ENCODE measurements at places on chromosomes 1 and 21.

- H3K27me3 ChIP-seq: no peaks in the 10 kb centered on the region
- H3K4me3 ChIP-seq: peak overlapping the region; percentile 84
- H3K4me1 ChIP-seq: peaks cover 51% of the 10 kb centered on the region
- DNase-seq: no peak
Measured at GRCh38 chr1:241638099-241638682, 2.0 kb downstream of the CHML start.

- H3K27ac ChIP-seq: no peak overlapping the region
- no peak for DNase-seq
- no peaks in the 10 kb centered on the region for H3K36me3 ChIP-seq
- no peaks in the 10 kb centered on the region for H3K4me1 ChIP-seq
- H3K27me3 ChIP-seq: peaks cover 24% of the 10 kb centered on the region
- H3K4me3 ChIP-seq: no peak overlapping the region
Measured at GRCh38 chr1:17149771-17150170, 30.5 kb upstream of the PADI2 start.

GRCh38 chr1:32998064-32998463, 33.5 kb upstream of the RNF19B start:
- H3K27me3 ChIP-seq: no peaks in the 10 kb centered on the region
- DNase-seq: no peak
- H3K4me3 ChIP-seq: peak overlapping the region; percentile 25

DNA sequence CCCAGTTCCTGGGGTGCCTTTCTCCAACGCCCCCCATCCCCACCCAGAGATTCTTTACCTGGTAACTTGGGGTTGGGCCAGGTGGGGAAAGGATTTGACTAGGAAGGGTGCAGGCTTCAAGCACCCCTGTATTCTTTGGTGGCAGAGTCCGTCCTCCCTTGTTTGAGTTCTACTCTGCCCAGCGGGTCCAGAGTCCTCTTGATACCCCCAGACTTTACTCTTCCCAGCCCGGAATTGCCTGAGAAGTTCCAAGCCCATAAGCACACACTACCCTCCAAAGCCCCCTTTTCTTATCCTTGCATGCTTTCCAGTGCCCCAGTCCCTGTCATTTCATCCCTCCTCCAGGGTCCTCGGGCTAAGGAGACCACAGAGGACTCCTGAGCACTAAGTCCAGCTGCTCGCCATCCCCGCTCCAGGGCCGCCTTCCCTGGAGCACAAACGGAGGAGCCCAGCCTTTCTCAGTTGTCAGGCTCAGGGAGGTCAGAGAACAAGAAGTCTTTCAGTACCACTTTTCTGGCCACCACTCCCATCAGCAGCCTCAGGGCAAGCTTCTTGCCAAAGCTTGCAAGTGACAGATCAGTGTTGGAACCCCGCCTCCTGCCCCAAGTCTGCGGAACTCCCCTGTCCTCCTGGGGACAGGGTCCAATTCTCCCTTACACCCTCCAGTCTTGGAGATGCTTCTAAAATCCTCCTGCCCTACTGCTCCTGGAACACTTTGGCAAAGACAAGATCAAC, 12.2 kb downstream of the SLC45A3 start:
- H3K4me1 ChIP-seq: no peaks in the 10 kb centered on the region
- no peaks in the 10 kb centered on the region for H3K36me3 ChIP-seq
- no peak overlapping the region for H3K4me3 ChIP-seq

GRCh38 chr1:224503161-224504118, 68.8 kb upstream of the WDR26 start:
- H3K27me3 ChIP-seq: peaks cover 1% of the 10 kb centered on the region
- peaks cover 47% of the 10 kb centered on the region for H3K4me1 ChIP-seq
- H3K27ac ChIP-seq: no peak overlapping the region
- H3K36me3 ChIP-seq: no peaks in the 10 kb centered on the region

DNA sequence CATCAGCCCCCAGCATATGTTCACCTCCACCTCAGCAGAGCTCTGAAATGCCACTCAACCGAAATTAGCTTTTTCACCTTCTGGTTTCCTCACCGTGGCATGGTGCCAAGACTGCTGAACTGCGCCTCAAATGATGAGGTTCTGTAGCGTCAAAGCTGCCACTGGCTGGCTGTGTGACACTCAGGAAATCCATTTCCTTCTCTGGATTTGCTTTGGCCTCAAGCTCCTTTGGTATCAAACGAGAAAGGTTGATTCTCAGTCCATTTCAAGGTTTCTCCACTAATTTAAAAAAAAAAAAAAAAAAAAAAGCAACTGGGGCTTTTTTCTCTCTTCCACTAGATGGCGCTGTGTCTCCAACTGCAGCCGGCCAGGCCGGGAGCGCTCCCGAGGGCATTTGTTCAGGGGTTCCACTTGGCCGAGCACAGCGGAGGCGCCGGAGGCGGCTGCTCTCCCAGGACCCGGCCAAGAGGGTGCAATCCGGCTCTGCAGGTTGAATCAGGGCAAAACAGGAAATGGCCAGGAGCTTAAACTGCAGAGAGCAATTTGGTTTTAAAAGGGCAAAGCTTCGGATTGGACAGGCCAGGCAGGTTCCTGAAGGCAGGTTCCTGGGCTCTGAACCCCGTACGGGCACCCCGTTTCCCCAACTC, 26.5 kb upstream of the PLA2G2C start:
- no peaks in the 10 kb centered on the region for H3K36me3 ChIP-seq
- DNase-seq: peak; percentile 42
- H3K27ac ChIP-seq: no peak overlapping the region
- H3K27me3 ChIP-seq: peaks cover 44% of the 10 kb centered on the region

DNA sequence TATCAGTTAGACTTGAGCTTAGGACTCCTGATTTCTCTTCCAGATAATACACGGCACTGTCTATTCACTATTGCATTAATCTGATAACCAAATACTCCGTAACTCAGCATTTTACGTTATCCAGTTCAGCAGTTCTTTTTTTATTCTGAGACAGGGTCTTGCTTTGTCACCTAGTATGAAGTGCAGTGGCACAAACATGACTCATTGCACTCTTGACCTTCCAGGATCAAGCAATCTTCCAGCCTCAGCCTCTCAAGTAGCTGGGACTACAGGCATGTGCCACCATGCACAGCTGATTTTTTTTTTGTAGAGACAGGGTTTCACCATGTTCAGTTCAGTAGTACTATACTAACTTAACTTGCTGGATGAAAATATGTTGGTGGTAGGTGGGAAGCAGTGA, 156.4 kb downstream of the PATJ start:
- no peaks in the 10 kb centered on the region for H3K4me1 ChIP-seq
- DNase-seq: no peak
- peaks cover 6% of the 10 kb centered on the region for H3K36me3 ChIP-seq
- H3K27ac ChIP-seq: no peak overlapping the region
- H3K27me3 ChIP-seq: no peaks in the 10 kb centered on the region

DNA sequence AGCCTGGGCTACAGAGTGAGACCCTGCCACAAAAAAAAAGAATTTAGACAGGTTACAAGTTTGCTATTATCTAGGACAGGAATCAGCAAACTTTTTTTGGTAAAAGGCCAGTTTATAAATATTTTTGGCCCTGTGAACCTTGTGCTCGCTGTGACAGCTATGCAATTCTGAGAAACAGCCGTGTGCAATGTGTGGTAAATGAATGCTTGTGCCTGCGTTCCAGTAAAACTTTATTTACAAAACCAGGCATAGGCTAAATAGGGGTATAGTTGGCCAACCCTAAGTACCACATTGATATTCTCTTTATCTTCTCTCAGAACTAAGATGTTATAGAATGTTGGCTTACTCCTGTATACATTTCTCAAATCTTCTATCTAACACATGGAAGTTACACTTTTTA, 24.3 kb downstream of the FBXO28 start:
- H3K4me1 ChIP-seq: no peaks in the 10 kb centered on the region
- DNase-seq: no peak
- no peak overlapping the region for H3K27ac ChIP-seq
- H3K36me3 ChIP-seq: peaks cover 8% of the 10 kb centered on the region

DNA sequence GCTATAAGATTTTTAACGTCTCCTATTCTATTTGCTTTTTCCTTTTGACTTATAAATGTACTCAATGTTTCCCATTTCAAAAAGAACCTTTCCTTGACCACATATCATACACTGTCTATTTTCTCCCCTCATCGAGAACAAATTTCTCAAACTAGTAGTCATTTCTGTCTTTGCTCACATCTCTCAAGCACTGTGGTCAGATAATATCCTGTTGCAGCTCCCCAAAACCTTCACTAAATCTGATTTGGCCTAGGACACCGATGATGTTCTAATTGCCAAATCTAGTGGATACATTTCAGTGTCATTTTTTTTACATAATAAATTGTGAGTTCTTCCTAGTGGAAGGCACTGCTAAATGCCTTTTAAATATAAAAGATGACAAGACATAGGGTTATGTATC, 19.4 kb downstream of the CXADR start:
- H3K27me3 ChIP-seq: no peaks in the 10 kb centered on the region
- no peak overlapping the region for H3K27ac ChIP-seq
- no peaks in the 10 kb centered on the region for H3K36me3 ChIP-seq
- no peak overlapping the region for H3K4me3 ChIP-seq
- no peak for DNase-seq

- H3K27me3 ChIP-seq: no peaks in the 10 kb centered on the region
- no peak for DNase-seq
- H3K36me3 ChIP-seq: peaks cover 37% of the 10 kb centered on the region
- H3K4me1 ChIP-seq: peaks cover 38% of the 10 kb centered on the region
- no peak overlapping the region for H3K4me3 ChIP-seq
Measured at GRCh38 chr1:167431909-167432650, 86.2 kb downstream of the CD247 start.

- H3K27ac ChIP-seq: no peak overlapping the region
- H3K4me1 ChIP-seq: no peaks in the 10 kb centered on the region
- H3K36me3 ChIP-seq: no peaks in the 10 kb centered on the region
- H3K4me3 ChIP-seq: no peak overlapping the region
- H3K27me3 ChIP-seq: no peaks in the 10 kb centered on the region
- no peak for DNase-seq
Measured at GRCh38 chr1:60636946-60637345, 445.4 kb upstream of the NFIA start.

GRCh38 chr1:145601593-145601992, 6.2 kb upstream of the GPR89A start:
- no peak overlapping the region for H3K27ac ChIP-seq
- H3K4me3 ChIP-seq: no peak overlapping the region
- H3K36me3 ChIP-seq: no peaks in the 10 kb centered on the region
- H3K27me3 ChIP-seq: peaks cover 14% of the 10 kb centered on the region
- no peaks in the 10 kb centered on the region for H3K4me1 ChIP-seq

DNA sequence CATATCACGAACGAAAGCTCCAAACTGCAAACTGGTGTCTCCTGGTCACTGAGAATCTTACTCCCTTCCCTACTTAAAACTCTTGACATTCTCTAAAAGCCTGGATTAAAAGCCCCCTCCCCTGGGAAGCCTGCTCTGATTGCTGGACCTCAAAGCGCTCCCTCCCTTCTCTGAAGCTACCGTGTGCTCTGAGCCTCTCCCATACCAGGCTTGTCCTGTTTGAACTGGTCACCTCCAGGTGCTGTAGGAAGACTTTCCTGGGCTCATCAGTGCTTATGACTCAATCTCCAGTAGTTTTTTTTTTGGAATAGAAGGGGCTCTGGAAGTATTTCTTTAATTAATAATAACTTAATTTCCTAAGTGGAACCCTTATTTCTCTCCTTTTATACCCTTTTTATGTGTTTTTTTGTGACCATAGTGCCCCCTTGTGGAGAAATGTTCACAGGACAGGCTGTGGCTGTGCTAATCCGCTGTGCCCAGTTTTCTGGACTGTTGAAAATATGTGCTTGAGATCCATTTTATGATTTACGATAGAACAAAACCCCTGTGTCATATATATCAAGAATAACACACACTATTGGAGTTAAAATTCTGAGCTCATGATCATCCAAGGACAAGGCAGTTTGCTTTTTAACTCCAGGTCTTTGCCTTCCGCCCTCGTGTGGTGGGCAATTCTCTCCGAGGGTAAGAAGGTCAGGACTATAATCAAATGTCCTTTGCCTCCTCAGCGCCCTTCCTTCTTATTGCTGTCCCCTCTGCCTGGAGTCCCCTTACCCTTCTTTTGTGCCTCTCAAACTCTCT, 16.9 kb downstream of the MTARC1 start:
- no peak overlapping the region for H3K4me3 ChIP-seq
- no peaks in the 10 kb centered on the region for H3K27me3 ChIP-seq
- H3K36me3 ChIP-seq: no peaks in the 10 kb centered on the region
- DNase-seq: no peak
- no peak overlapping the region for H3K27ac ChIP-seq

- H3K4me1 ChIP-seq: peaks cover 37% of the 10 kb centered on the region
- no peaks in the 10 kb centered on the region for H3K27me3 ChIP-seq
- DNase-seq: peak; percentile 24
- peaks cover 13% of the 10 kb centered on the region for H3K36me3 ChIP-seq
- H3K27ac ChIP-seq: peak overlapping the region; percentile 91
Measured at GRCh38 chr21:46457801-46458314, 833 bp upstream of the DIP2A start.

DNA sequence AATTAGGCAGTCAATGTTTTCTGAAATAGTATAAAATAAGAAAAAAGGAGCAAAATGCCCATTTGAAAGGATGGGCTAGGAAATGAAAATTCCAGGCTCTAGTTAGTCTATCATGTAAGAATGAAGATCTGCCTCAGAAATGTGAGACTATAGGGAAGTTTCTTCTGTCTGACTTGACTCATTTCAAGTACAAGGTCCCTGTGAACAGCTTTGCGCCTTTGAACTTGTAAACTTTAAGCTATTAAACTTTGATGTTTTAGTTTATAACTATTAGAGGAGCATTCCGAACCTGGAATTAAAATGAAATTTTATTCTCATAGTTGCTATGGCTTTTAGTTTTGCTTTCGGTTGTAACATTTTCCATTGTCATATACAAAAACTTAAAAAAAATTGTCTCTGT, 199.4 kb downstream of the RPS6KC1 start:
- H3K4me3 ChIP-seq: no peak overlapping the region
- no peak for DNase-seq
- no peak overlapping the region for H3K27ac ChIP-seq
- peaks cover 1% of the 10 kb centered on the region for H3K27me3 ChIP-seq

DNA sequence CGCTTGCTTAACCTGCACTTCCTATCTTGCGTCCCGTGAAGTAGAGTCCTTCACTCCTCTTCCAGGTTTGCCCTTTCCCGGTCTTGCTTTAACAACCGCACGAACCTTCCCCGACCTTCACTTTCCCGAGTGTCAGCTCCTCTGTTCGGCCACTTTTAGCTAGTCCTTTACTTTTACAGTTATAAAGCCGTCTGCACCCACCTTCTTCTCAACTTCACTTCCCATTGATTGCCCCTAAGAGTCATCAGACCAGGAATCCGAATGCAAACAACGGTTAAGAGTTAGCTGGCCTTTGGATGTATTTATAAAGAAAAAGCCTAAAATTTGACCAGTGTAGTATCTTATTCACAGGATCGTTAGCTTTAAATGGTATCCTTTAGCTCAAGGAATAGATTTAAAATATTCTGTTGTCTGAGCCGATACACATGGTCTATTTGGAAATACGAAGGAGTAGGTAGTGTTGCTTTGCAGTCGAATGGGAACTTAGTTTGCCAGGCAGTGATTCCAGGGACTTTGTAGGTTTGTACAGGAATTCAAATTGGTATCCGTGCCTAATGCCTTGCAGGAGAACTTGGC, 1.4 kb downstream of the PPP2R5A start:
- peaks cover 2% of the 10 kb centered on the region for H3K27me3 ChIP-seq
- H3K36me3 ChIP-seq: peaks cover 16% of the 10 kb centered on the region
- peak overlapping the region; percentile 95 for H3K27ac ChIP-seq
- H3K4me3 ChIP-seq: peak overlapping the region; percentile 97

All from activated T-helper 1 cell treated with anti-CD3 and anti-CD28 coated beads, Interleukin-12 subunit alpha, Interleukin-12 subunit beta, Interleukin-2, Interleukin-4 antibody, amounts not matched to agents 30 ng/mL and 10 ng/mL and 1 ng/mL, durations not matched to agents 14 hours and 24 hours and 36 hours (primary cell).